ENCODE measurements at places on chromosomes 7 and 10.

GRCh38 chr10:11262494-11263345 is 245.0 kb downstream of the CELF2 start:
- DNase-seq = no peak

GRCh38 chr7:55591282-55591931 is 19.1 kb upstream of the VOPP1 start:
- no peak for DNase-seq

DNA sequence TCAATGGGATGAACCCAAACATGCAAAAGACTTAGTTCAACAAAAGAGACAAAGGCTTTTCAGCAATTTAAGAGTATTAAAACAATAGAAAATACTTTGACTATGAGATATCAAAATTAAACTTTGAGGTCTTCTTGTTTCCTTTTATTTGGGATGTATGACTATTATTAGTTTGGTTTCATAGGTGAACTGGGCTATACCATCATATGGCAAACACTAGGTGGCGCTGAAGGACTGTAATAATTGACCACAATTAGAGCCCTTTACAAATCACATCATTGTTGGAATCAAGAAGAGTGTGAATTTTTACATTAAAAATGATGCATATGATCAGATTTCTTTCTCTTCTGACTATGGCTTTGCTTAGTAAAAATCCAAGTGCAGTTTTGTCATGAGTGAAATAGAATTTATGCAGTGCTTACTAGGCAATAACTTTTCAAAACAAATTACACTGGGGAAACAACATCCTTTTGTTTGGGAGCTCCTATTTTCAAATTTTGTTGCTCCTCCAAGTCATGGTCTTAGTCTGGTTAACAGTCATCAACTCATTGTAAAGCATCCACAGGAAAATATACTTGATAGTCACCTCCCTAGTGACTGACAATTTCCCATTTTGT is 14.7 kb upstream of the NXPH1 start:
- peak; percentile 82 for DNase-seq

GRCh38 chr7:75655536-75655935 is 83.2 kb downstream of the HIP1 start:
- no peak for DNase-seq

- no peak for DNase-seq
Observed at GRCh38 chr7:82257118-82257695, 186.4 kb downstream of the CACNA2D1 start.
